Activated CD4-positive, alpha-beta T cell treated with anti-CD3 and anti-CD28 coated beads, Interleukin-2, amount 10 ng/mL, durations not matched to agents 7 days and 5 days (primary cell): ENCODE measurements at places on chromosomes 3 and 15. TPM values are rescaled to one million over a fixed set of nuclear protein-coding genes. Genes with fewer than 3 reads are reported as not detected.

DNA sequence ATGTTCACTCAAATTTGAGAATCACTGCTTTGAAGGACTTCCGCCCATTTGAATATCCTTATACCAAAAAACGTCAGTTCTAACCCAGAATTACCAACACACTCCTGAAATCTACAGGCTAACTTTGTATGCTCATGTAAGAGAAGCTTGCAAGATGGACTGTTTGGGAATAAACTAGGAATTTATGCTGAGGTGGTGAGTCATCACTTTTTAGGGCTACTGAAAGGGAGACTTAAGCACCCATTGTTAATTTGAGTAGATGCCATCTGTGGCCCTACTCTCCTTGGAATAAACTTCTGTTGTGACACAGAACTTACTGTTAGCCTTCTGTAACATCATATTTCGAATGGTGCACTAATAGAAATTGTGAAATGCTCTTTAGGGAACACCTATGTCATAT is 74.6 kb downstream of the FGF12 start:
- no peaks in the 10 kb centered on the region for H3K4me1 ChIP-seq
- H3K36me3 ChIP-seq: no peaks in the 10 kb centered on the region
- no peaks in the 10 kb centered on the region for H3K27me3 ChIP-seq

DNA sequence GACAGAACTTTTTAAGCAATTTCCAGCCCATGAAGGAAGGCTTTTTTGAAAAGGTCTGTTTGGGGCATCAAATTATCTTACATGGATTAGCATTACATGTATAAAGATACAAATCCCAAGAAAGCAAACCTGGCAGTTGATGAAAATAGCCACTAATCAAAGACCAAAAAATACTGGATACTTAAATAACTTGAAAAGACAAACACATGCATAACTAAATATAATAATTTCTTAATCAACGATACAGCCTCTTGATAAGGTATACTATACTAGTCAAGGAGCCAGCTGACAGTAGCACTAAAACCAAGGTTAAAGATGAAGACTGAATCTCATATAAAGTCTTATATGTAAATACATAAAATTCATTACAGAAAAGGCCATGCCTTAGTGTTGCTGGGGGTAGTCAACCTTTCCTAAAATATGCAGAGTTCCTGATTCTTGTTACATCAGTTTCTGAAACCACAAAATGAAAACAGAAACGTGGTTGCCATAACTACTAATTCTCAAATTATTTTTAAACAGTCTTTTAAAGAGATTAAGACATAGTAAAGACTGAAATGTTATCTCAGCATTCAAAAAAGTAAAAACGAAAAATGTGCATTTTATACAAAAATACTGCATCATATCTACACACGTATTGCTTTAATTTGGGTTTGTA is 2.0 kb downstream of the ANKRD28 start:
- no peak for DNase-seq
- peak overlapping the region; percentile 89 for H3K27ac ChIP-seq
- H3K27me3 ChIP-seq: no peaks in the 10 kb centered on the region
- peaks cover 30% of the 10 kb centered on the region for H3K36me3 ChIP-seq
- peak overlapping the region; percentile 72 for H3K4me3 ChIP-seq

DNA sequence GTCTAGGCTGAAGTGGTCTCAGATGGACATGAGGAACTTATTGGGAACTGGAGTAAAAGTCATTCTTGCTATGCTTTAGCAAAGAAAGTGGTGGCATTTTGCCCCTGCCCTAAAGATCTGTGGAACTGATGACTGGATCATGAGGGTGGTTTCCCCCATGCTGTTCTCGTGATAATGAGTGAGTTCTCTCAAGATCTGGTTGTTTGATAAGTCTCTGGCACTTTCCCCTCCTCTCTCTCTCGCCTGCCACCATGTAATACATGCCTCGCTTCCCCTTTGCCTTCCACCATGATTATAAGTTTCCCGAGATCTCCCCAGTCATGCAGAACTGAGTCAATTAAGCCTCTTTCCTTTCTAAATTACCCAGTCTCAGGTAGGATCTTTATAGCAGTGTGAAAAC is 11.5 kb upstream of the MLF1 start:
- H3K36me3 ChIP-seq: no peaks in the 10 kb centered on the region
- H3K4me3 ChIP-seq: no peak overlapping the region
- H3K27ac ChIP-seq: no peak overlapping the region
- peaks cover 2% of the 10 kb centered on the region for H3K27me3 ChIP-seq
- H3K4me1 ChIP-seq: no peaks in the 10 kb centered on the region

GRCh38 chr3:11985866-11986265 is 18.3 kb upstream of the SYN2 start:
- no peak for DNase-seq
- H3K4me3 ChIP-seq: no peak overlapping the region
- H3K36me3 ChIP-seq: no peaks in the 10 kb centered on the region
- no peaks in the 10 kb centered on the region for H3K4me1 ChIP-seq

DNA sequence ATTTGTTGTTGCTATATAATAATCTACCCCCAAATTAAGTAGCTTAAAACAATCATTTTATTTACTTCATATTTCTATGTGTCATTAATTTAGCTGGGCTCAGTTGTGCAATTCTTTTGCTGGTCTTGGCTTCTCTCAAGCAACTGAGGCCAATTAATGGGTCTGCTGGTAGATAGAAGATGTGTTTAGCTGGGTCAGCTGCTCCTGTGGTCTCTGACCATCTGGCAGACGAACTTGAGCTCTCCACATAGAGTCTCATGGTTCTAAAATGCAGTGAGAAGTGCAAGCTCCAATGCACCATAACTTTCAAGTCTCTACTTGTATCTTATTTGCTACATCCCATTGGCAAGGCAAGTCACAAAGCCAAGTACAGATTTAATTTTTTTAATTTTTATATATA is 515.6 kb downstream of the ZIC1 start:
- H3K36me3 ChIP-seq: no peaks in the 10 kb centered on the region
- no peak overlapping the region for H3K4me3 ChIP-seq
- no peaks in the 10 kb centered on the region for H3K4me1 ChIP-seq
- no peaks in the 10 kb centered on the region for H3K27me3 ChIP-seq
- no peak overlapping the region for H3K27ac ChIP-seq

- no peaks in the 10 kb centered on the region for H3K36me3 ChIP-seq
- H3K27me3 ChIP-seq: peaks cover 34% of the 10 kb centered on the region
- H3K4me3 ChIP-seq: no peak overlapping the region
- H3K27ac ChIP-seq: no peak overlapping the region
Observed at GRCh38 chr15:57849317-57849716, 142.8 kb downstream of the POLR2M start.

GRCh38 chr3:121324320-121324719 is 221.5 kb downstream of the POLQ start:
- H3K27ac ChIP-seq: no peak overlapping the region
- H3K36me3 ChIP-seq: no peaks in the 10 kb centered on the region
- no peak overlapping the region for H3K4me3 ChIP-seq
- no peak for DNase-seq

- no peaks in the 10 kb centered on the region for H3K27me3 ChIP-seq
- no peak overlapping the region for H3K4me3 ChIP-seq
- no peak for DNase-seq
- H3K36me3 ChIP-seq: no peaks in the 10 kb centered on the region
- no peaks in the 10 kb centered on the region for H3K4me1 ChIP-seq
Observed at GRCh38 chr3:97711654-97712053, 52.9 kb upstream of the ARL6 start.

- H3K27me3 ChIP-seq: peaks cover 51% of the 10 kb centered on the region
- H3K27ac ChIP-seq: no peak overlapping the region
- no peak for DNase-seq
- H3K4me1 ChIP-seq: peaks cover 34% of the 10 kb centered on the region
Observed at GRCh38 chr15:76333720-76334437, 2.7 kb upstream of the ISL2 start.

DNA sequence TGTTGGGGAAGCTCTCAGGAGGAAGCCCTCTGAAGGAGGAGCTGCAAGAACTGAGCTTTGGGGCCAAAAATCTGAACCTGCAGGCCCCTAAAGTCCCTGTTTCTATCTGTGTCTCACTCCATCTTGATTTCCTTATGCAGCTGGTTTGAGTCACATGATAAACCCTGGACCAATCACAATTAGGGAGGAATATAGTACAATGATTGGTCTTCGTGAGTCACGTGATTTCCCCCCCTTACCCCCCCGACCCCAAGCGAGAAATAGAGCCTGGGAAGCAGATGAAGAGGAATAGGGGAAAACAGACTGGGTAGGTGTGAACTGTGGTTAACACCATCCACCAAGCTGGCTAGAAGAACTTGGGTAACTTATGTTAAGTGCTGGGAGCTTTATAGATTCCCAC is 12.9 kb downstream of the CRABP1 start:
- H3K27me3 ChIP-seq: peaks cover 10% of the 10 kb centered on the region
- H3K4me1 ChIP-seq: no peaks in the 10 kb centered on the region
- no peaks in the 10 kb centered on the region for H3K36me3 ChIP-seq
- no peak overlapping the region for H3K27ac ChIP-seq

DNA sequence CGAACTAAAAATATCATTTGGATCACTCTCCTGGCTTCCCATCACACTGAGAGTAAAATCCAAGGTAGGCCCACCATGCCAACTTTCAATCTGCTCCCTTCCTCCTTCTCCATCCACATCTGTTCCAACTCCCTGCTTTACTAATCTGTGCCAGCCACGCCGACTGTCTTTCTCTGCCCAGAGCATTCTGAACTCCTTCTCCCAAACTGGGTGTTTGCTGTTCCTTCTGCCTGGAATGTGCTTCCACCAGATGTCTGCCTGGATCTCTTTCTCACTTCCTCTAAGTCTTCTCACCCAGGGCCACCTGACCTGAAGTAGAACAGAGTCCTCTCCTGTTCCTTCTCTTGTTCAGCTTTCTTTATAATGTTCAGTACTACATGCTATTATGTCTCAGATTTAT is 5.6 kb upstream of the ARL8B start:
- H3K27me3 ChIP-seq: no peaks in the 10 kb centered on the region
- peaks cover under 1% of the 10 kb centered on the region for H3K4me1 ChIP-seq
- no peak overlapping the region for H3K27ac ChIP-seq
- DNase-seq: no peak

DNA sequence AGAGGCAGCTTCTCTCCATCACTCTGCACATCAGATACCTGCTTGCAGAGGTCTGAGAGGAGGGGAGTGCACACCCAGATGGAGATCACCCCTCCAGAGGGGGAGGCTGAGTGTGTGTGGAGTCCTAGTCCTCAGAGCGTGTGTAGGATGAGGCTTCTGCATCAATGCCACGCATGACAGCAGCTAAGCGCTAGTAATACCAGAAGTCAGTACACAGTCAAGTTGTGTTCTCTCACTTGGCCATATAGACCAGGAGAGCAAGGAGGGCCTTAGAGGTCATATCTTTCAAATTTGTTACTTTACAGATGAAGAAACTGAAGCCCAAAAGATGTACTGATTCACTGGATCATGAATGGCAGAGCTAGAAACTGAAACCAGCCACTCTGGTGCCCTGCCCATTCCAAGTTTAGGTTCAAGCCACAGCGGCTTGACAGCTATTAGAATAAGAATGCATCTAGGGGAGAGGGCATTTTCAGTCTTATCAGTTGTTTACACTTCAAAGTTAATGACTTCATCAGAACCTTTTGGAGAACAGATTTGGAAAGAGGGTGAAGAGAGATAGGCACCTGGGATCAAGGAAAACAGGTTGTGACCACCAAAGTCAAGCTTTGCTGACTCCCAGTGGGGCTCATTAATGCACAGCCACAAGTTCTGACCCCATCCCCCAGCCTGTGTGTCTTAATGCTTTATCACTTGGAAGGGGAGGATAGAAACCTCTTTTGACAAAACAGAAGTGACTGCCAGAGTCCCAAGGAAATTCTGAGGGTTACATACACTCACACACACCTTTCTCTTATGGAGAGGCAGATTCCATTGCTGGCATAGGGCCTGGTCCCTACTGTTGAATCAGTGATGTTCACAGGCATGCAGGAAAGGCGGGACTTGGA is 310.3 kb downstream of the CHST2 start:
- no peak overlapping the region for H3K4me3 ChIP-seq
- no peaks in the 10 kb centered on the region for H3K27me3 ChIP-seq
- no peak for DNase-seq
- H3K36me3 ChIP-seq: no peaks in the 10 kb centered on the region
- no peaks in the 10 kb centered on the region for H3K4me1 ChIP-seq

DNA sequence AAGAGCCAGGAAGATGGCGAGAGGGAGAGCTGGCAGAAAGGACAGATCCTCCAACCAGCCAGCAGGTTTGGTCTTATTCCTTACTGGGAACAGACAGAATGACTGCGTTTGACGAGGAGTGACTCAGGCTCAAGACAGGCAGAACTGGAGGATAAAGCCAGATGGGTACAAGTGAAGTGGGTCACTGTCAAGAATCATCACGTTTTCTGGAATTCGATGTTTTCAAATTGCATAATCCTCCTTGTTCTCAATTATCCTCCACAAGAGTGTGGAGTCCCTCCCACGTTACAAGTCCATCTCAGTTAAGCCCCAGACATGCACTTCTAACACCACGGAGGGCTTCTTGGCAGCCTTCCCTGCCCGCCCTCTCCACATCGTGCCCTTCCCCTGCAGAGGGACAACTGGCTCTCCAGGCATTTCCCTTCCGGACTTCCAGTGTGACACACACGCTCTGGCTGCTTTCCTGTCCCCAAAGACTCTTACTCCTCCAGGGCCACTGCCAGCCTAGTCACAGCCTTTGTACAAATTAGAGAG is 183.1 kb downstream of the CHST2 start:
- no peak overlapping the region for H3K27ac ChIP-seq
- no peak overlapping the region for H3K4me3 ChIP-seq
- H3K27me3 ChIP-seq: no peaks in the 10 kb centered on the region
- no peak for DNase-seq
- H3K36me3 ChIP-seq: no peaks in the 10 kb centered on the region
- H3K4me1 ChIP-seq: peaks cover 20% of the 10 kb centered on the region

GRCh38 chr15:60905587-60905986 is 323.5 kb downstream of the RORA start:
- H3K4me3 ChIP-seq: no peak overlapping the region
- no peak overlapping the region for H3K27ac ChIP-seq
- H3K36me3 ChIP-seq: no peaks in the 10 kb centered on the region
- peaks cover 29% of the 10 kb centered on the region for H3K27me3 ChIP-seq
- H3K4me1 ChIP-seq: peaks cover 26% of the 10 kb centered on the region

DNA sequence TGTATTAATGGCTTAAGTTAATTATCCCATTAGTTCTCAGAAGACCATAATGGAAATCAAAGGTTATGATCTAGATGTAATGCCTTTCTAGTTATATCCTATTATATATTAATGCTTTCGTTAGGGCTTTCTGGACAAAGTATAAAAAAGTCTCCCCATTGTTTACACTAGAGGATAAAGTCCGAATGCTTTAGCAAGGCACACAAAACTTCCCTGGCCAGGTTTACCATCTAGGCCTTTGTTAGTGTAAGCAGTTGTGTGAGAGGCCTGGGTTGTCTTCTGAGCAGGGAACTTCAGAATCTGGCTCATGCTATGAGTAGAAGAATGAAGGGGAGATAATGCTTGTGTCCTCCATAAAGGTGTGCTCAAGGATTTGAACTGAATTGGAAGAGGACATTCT is 106.3 kb upstream of the MEIS2 start:
- H3K4me1 ChIP-seq: no peaks in the 10 kb centered on the region
- no peak for DNase-seq
- no peak overlapping the region for H3K27ac ChIP-seq
- no peak overlapping the region for H3K4me3 ChIP-seq

GRCh38 chr3:13347390-13347950 is 72.7 kb downstream of the NUP210 start:
- peaks cover 76% of the 10 kb centered on the region for H3K36me3 ChIP-seq
- H3K4me1 ChIP-seq: peaks cover 55% of the 10 kb centered on the region
- H3K4me3 ChIP-seq: no peak overlapping the region
- no peaks in the 10 kb centered on the region for H3K27me3 ChIP-seq
- no peak for DNase-seq
- H3K27ac ChIP-seq: peak overlapping the region; percentile 86

Gene SLC27A2
- 9.9 TPM for total RNA-seq

Gene NR1D2
- total RNA-seq: 5.9 TPM

Gene DGKG
- total RNA-seq: not detected

Gene GCSAM
- 9.3 TPM for total RNA-seq

Gene MAPKBP1
- 29.8 TPM for total RNA-seq
